ENCODE measurements at places on chromosomes 5 and 9.

- DNase-seq, result no peak
Measured at GRCh38 chr5:82754036-82754746, 323.0 kb downstream of the TMEM167A start.

DNA sequence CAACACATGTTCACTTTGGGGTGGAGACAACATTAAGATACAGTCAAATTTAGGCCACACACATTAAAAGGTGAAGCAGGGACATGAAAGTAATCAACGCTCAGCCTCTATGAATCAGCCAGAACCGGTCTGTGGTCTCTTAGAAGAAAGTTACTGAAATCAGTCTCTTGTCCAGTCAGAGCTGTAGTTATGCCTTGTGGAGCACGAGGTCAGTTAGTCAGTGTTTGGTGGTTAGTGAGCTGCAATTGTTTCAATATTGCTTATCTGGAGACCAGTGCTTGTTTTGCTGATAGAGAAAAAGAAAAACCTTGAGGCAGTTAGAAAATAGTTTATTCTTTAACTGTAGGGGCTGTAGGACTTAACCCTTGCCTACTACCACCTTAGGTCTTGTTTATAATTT, 157.8 kb upstream of the RASEF start:
- DNase-seq, result no peak

GRCh38 chr5:107230367-107230766, 440.4 kb downstream of the EFNA5 start:
- no peak for DNase-seq

DNA sequence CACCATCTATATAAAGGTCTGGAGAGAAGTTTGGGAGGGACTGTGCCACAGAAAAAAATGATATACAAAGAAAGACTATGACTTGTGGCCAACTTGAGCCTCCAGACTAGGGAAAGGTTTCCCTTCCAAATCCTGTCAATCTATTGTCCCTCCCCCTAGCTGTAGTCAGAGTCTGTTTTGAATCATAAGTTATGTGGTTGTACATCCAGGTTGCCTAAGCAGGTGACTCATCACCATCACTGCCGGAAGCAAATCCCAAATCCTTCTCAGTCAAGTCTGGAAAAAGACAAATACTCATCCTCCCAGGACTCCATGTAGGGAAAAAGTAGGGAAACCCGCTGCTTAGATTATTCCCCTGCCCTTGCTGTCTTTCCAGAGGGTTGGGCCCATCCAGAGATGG, 235.7 kb downstream of the CDK5RAP2 start:
- DNase-seq, result no peak

DNA sequence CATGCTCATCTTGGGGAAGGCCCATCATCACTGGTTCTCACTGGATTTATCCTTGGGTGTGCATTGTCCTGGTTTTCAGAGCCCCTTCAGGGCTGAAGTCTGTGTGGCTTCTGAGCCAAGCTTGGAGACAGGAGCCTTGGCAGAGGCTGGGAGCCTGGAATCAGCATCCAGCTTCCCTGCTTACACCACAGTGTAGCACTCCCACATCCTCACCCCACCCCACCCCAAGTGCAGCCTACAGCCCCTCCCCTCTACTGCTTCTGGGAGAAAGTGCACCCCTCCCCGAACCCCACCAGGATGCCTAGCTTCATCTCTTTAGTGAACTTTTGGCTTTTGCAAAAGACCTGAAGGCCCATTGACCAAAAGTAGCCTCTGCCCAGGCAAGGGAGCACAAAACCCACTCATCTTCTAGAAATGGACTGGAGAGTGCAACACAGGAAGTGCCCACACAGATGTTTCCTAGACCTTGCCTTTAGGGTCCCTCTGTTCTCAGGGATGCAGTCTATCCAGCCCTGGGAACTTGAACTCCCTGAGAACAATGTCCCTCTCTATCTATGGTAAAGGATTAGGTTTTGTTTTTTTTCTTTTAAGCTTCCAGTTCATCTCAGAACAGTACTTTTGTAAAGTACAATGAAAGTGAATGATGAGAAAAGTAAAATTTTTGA, 189.7 kb downstream of the PALM2AKAP2 start:
- no peak for DNase-seq
